ENCODE measurements at places on chromosomes 4 and X.

DNA sequence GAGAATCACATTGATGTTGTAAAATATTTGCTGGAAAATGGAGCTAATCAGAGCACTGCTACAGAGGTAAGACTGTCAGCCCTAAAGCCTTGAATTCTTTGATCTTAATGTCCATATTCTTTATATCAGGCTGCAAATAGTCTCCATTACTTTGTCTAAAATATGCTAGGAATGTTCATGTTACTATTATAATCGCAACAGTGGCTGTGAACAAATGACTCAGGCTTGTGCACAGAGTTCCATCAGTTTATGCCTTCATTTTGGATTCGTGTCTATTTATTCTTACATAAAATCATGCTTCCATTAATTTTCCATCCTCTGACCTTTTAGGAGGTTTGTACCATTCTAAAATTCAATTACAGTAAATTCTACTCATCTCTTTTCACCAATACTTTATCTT lies 182.7 kb downstream of the ANK2 start:
- no peak for DNase-seq

- no peak for DNase-seq
Observed at GRCh38 chr4:1616557-1616930, 67.6 kb downstream of the FAM53A start.

GRCh38 chrX:148309413-148309812 lies 191.0 kb upstream of the AFF2 start:
- no peak for DNase-seq

DNA sequence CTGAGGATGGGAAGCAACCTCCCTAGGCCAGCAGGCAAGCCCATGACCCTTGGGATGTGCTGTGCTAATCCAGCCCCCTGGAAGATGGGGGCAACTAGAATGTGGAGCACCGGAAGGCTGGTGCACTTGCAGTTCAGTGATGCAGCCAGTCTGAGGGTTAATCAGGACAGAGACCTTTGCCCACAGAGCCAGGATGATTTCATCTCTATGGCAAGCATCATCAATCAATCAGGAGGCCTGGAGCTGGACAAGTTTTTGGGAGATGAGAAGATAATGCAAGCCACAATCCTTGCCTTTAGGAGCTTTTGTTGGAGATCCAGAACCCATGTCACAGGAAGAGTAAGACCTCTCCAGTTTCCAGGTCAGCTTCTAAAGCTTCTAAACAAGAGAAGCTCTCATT lies 15.4 kb upstream of the MSN start:
- no peak for DNase-seq

DNA sequence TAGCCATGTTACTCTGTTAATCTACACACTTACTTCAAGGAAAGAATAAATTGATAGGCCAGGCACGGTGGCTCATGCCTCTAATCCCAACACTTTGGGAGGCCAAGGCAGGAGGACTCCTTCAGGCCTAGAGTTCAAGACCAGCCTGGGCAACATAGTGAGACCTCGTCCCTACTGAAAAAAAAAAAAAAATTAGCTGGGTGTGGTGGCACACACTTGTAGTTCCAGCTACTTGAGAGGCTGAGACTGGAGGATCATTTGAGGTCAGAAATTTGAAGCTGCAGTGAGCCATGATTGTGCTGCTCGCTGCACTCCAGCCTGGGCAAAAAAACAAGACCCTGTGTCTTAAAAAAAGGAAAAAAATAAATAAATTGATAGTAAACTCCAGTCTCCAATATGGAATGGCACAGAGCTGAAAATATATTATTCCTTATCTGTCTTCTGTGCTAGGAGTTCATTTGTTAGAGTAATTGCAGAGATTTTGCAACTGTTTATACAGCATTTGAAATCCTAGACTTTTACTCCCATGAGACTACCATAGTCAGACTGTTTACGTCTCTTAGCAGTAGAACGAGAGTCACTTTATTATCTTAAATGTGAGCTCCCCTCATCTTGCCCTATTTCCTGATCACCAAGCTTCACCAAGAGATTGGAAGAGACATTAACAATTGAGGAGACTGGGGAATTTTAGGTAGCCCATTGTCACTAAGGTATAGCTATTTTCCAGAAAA lies 18.8 kb upstream of the TMEM131L start:
- DNase-seq, result no peak
